ENCODE measurements at places on chromosomes 5 and 9. TPM values are rescaled to one million over a fixed set of nuclear protein-coding genes. Genes with fewer than 3 reads are reported as not detected.
A peak's percentile ranks its signal among the peaks of the same experiment; 100 is the strongest.

Gene DNAJA1
- total RNA-seq, result 41.4 TPM

DNA sequence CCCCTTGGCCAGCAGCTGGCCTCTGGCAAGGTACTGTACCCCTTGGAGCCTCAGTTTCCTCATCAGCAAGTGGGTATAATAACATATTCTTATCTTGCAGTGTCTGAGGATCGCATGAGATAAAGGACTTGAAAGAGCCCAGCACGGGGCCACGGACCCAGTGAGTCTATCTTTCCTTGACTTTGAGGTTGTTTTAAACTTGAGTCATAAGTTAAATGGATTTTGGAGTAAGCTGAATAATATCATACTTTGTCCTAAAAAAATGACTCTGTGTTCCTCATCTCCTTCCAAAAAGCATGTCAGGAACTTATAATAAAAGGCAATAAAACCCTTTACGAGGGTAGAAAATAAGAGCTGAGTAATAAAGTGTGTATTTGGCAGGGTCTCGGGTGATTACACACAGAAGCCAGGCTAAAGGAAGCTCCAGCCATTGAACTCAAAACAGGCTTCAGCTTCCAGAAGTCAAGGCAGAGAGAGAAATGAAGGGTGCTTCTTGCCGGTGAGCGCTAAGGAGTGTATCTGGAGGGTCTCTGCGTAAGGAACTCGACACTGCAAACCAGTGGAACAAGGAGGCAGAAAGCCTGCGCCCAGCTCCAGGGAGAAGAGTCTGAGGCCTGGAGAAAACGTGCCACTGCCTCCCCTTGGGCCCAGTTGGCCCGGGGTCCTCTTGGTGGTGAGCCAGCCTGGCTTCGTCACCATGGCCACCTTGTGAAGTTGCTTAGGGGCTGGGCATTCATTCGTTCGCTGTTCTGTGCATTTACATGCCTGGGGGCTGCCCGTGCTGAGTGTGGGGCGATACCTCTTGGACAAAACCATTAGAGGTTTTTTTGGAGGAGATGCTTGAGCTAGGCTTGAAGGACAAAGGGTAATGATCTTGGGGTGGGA is 72.4 kb upstream of the PHYKPL start:
- DNase-seq, result no peak

GRCh38 chr9:89368978-89369377 is 50.7 kb downstream of the SECISBP2 start:
- no peak for DNase-seq

DNA sequence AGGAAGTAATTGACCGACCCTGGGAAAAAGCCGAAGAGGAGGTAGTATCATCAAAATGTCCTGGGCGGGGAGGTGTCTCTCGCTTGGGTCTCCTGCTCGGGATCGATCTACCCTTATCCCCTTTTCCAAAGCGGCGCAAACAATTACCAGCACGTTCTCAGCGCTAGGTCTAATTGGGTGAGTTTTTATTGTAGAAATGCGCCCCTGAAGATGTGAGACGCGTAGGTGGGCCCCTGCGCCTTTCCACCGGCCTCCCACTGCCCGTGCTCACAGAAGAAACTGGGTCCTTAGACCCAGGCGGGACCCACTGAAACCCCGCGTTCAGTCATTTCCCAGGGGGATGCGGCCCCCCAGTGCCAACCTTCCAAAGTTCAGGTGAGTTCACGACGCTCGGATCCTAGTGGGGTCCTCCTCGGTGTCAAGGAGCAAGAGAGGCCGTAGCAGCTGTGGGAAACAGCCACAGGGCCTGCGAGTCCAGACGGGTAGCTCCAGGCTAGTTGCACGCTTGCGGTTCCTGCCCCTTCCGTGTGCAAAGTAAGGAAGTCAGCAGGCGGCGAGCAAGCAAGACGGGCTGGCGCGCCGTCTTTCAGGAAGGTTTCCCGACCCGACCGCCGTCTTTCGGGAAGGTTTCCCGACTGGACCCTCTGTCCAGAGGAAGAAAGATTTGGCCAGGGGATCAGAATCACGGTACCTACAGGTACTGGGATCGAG is 1.5 kb downstream of the SMIM32 start:
- no peak for DNase-seq

GRCh38 chr9:112125951-112126388 is 49.1 kb downstream of the SUSD1 start:
- DNase-seq, result peak; percentile 6

GRCh38 chr5:11046160-11046559 is 285.1 kb upstream of the DAP start:
- DNase-seq, result no peak

Measured in lower leg skin (tissue), 4 donors.